Cardiac fibroblast (primary cell): ENCODE measurements at places on chromosomes 16 and 17.

DNA sequence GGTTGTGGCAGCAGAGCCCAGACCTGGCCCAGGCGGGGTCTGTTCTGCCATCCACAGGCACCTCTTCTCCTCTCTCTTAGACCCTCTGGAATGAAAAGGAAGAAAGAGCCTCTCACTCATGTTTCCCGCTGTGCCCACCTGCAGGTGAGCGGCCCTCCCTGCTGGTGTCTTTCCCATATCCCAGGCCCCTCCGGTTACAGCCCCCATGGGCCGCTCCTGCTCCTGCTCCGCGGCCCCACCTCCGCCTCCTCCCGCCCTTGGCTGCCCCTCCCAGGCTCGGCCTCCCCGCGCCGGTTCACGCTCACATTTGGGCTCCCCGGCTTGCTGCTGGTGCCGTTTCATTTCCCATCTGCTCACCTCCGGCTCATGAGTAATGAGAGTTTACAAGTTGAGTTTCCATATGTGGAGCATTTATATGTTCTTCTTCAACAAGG is 98.7 kb upstream of the SDK2 start:
- DNase-seq = no peak

DNA sequence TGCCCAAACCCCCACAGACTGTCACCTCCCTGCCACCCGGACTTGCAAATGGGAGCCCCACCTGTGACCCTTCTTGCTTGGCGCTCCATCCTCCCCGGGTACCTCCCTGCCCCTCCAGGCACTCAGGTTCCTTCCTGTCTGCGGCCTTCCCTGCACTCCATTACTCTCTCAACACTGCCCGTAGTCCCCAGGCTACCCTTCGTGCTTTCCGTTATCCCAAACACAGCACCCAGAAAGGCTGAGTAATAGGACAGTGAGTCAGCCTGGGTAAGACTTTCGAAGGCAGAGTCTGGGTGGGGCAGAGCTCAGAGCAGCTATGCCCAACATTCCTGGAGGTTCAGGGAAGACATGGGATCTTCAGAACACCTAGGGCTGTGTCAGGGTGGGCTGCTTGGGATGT is 16.6 kb upstream of the C16orf74 start:
- DNase-seq = peak; percentile 84

DNA sequence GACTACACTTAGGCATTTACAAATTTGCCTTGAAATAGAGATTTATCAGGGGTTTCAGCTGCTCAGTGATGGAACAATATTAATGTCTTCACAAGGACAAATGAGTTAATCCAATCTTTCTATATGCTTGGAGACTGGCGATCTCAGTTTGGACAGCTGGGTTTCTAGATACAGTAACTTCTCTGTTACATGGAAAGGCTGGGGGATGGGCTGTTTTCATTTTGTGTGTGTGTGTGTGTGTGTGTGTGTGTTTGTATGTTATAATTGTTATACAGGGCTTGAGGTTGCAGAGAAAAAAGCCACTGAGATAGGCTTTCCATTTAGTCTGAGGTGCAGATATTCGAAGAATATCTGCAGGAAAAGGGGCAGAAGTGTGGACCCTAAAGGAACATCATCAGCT is 359.3 kb upstream of the SALL1 start:
- DNase-seq = no peak

GRCh38 chr17:81075307-81075706 is 40.4 kb downstream of the BAIAP2 start:
- DNase-seq = no peak

DNA sequence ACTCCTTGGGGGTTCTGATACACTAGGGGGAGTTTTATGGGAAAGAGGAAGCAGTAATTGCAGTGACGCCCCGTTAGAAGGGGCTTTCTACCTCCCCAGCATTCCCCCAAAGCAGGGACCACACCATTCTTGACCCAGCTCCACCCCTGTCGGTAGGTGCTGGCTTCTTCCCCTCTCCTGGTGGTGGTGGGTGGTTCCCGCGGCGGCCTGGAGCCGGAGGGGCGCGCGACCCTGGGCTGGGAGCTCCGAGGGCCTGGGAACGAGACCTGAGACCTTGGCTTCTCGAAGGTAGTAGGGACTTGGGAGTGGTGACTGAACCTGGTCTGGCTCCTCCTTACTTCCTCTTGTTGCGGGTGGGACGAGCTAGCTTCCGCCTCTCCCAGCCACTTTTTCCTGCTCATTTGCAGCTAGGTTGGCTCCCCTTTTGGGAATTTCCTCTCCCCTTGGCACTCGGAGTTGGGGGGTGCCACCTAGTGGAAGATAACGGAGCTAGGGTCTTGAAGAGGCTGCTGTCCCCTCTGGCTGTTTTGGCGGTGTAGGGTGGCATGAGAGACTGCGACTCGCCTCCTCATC is 438 bp downstream of the GRN start:
- peak; percentile 66 for DNase-seq

GRCh38 chr16:13939821-13940220 is 19.9 kb downstream of the ERCC4 start:
- DNase-seq = no peak

GRCh38 chr17:21043296-21044232 is 753 bp upstream of the USP22 start:
- DNase-seq = peak; percentile 99

DNA sequence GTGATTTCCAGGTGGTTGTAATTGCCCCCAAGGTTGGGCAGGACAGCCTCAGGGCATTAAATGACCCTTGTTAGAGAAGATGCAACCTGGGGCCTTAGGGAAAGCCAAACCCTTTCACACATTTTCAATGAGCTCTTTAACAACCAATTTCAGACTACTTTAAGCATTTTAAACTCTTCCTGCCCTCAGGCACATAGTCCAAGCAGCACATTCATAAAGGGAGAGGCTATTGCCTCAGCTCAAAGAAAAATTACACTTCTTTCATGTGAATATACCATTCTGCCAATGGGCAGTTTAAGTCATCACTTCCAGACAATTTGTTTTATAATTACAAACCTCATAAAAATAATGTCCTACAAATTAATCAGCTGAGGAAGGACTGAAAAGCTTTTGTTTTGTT is 544.5 kb downstream of the NPIPA7 start:
- DNase-seq = no peak

- DNase-seq = no peak
Observed at GRCh38 chr17:56887105-56887504, 26.7 kb downstream of the TRIM25 start.

DNA sequence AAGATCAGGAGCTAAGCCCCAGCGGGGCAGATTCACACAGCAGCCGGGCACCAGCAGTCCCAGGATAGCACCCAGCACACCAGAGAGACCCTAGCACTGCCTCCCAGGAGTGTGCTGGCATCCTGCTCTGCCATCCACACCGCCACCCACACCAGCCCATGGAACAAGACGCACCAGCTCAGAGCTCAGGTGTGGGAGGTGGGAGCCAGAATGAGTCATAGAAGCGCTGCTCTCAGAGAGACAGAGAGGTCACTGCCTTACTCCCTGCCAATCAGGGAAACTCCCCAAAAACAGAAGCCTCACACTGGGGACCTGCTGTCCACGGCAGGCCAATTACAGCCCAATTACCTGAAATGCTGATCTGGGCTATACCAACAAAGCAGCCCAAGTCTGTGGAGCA is 64.9 kb downstream of the CDYL2 start:
- DNase-seq = no peak

DNA sequence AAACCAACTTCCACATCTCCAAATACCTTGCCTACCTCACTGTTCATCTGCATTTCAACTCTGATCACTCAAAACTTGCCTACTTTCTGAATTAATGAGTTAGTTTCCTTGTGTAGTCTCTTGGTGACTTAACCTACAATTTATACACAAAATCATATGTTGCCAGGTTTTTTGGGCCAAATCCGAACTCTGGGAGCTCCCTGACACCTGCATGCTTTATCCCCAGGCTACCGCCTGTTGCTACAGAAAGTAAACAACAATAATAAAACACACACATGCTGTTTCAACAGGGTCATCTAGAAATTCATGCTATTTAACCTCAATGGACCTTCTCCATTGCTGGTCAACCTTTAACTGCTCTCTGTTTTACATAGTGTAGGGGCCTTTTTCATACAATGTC is 104.5 kb upstream of the AXIN2 start:
- no peak for DNase-seq

- DNase-seq = no peak
Observed at GRCh38 chr16:79412783-79413225, 187.7 kb downstream of the MAF start.

DNA sequence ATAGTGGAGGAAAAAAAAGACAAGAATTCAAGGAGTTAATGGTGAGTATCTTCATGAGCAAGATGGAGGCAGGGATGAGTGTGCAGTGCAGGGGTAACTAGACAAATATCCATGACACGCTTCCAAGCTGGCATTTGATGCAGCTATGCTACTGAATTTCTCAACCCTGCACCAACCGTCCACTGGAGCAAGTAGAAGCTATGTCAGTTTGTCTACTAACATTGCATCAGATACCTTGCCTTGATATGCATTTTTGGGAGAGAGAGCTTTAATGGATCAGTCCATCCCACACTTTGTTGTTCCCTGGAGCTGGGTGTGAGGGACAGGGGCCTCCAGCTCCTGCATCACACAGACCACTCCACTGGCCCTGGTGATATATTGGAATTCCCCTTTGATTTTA is 16.4 kb downstream of the CCL11 start:
- peak; percentile 38 for DNase-seq

DNA sequence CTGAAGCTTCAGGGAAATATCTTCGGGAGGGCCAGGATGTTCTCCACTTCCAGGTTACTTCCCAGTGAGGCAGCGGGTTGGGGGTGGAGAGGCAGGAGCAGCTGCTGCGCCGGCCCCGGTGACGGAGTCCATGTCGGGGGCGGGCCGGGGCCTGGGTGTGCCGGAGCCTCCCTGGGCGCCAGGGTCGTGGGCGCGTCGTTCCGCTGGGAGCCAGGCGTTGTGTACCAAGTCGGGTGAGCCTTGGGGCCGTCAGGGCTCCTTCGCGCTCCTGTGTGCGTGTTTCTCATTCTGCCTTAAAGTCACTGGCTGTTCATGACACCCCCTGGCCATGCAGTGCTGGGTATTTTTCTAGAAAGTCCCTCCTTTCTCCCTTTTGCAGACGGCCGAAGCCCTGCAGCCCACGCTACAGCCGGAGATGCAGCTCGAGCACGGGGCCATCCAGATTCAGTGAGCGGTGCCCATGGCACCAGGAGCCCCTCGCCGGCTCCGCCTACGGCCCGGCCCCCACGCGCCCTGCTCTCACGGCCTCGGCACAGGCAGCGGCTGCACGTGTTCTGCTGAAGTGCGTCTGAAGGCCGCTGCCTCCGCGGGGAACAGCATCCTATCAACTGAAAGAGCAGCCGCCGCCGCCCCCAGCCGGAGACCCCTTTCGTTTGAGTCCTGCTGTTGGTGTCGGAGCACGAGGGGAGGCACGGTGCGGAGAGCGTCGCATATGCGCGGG is 125.1 kb downstream of the BANP start:
- no peak for DNase-seq

GRCh38 chr16:82405736-82406135 is 221.0 kb upstream of the CDH13 start:
- no peak for DNase-seq

DNA sequence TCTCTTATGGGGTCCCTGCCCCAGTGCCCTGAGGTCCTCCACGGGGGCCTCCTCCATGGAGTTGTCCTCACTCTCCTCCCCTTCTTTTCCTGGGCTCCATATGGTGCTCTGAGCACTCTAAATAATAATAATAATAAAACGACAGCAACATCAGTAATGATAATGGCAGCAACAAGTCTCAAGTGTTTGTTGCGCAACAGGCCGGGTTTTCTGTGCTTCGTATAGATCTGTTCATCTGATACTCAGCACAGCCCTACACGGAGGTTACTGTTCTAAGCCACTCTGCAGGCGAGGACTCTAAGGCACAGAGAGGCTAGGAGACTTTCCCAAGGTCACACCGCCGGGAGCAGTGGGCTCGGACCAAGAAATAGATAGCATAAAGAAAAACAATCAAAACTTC is 13.7 kb downstream of the CIBAR2 start:
- no peak for DNase-seq

DNA sequence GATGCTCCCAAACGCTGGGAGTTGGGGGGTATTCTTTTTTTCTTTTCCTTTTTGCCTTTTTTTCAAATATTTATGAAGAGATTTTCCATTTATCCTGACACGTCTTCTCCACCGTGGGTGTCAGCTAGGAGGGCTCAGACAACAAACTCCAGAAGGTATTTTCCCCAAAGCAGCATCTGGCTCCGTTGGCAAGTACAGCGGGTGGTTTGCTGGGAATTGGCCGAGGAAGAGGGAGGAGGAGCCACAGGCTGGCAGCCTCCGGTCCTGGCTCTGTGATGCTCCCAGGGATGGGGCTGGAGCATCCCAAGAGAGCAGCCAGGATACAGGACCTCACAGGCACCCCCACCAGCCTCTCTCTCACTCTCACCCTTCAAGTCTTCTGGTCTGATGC is 10.9 kb upstream of the CACNG4 start:
- DNase-seq = no peak
